ENCODE measurements at places on chromosomes 6 and 20.

GRCh38 chr6:43310624-43311023 is 2.0 kb upstream of the CRIP3 start:
- DNase-seq: no peak

DNA sequence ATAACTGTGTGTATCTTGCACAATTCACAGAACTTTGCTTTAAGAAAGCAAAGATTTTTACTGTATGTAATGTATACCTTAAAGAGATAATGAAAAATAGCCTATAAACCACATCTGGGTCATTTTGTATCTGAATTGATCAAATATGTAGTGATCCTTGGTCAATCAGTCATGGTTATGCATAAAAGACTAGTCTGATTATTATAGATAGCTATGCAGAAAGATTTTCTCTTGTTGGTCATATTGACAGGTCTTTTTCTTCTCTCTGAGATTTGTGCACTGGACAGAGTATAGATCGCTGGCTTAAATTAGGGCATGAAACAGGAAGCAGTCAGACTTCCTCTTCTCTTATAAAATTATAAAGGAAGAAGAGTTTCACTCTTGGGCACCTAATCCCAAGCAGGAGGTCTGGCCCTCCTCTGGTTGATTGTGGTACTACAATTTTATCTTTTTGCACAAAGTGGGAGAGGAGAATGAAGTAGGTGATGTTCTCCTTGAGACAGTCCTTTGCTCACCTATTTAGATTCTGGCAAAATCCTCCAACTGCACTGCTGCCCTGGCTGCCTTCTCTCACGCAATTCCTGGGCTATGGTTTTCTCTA is 380.9 kb upstream of the RGS17 start:
- no peak for DNase-seq

DNA sequence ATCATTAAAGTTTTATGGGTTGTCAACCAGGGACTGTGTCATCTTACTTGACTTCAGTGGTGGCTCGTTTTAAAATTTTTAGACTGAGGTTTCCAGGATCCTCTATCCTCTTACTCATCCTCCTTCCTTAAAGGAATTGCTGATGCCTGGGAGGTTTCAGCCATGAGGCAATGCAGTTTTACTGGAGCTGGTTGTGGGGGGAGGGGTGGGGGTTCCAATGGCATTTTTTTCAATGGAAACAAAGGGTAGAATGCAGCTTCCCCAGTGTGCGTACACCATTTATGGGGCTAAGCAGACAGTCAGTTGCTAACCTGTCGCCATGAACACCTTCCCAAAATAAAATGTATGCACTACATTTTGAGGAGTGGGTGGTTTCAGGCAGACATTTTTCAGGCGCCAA is 88.0 kb downstream of the METTL24 start:
- DNase-seq: no peak

GRCh38 chr6:41256383-41256782 is 28.2 kb downstream of the TREML4 start:
- no peak for DNase-seq

GRCh38 chr20:59291740-59292383 is 8.5 kb upstream of the EDN3 start:
- DNase-seq: no peak

DNA sequence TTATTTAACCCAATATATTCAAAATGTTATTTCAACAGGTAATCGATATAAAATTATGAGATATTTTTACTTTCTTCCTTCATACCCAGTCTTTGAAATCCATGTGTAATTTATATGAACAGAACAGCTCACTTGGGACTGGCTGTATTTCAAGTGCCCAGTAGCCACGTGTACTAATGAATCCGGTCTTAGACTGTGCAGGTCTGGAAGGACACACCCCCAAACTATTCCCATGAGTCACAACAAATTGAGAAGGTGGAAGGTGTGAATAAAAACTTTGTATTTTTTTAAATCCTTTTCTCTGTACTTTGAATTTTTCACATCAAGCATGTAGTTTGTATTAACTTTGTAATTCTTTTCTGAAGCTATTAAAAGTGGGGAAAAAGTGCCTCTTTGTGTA is 2.8 kb downstream of the UNC5CL start:
- no peak for DNase-seq

DNA sequence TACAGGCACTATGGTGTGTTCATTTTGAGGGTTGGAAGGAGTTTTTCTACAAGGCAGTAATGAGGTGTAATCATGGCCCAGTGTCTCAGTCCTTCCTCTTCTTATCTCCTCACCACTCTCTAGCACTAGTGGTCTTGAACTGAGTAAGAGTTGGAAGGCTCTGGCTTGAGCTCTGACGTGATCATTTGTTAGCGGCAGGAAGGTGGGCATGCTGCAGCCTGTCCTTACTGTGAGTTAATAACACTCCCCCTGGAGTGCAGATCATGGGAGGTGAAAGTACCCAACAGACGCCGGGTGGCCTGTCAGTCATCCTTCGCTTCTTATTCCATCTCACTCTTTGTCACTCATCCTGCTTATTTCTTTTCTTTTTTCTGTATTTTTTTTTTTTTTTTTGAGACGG is 356.9 kb downstream of the CDKAL1 start:
- no peak for DNase-seq

- no peak for DNase-seq
These were observed 151.8 kb downstream of the ARID1B start for GRCh38 chr6:156928972-156929371.

DNA sequence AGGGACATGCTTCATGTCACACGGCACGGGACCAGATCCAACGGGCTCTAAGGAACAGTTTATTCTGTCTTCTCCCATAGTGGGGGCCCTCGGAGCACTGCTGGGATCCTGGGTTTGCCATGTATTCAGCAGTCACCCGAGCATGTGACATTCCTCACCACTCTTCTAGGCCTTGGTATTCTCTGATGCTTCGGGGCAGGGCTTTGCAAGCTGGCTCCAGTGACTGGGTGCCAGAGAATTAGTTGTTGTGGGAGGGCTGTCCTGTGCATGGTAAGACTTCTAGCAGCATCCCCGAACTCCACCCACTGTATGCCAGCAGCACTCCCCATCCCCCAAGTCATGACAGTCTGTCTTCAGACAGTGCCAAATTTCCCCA is 5.4 kb downstream of the CCN5 start:
- no peak for DNase-seq

- DNase-seq: no peak
These were observed 17.5 kb upstream of the SYNCRIP start for GRCh38 chr6:85660181-85660611.

- no peak for DNase-seq
These were observed 381.7 kb upstream of the POU3F2 start for GRCh38 chr6:98452685-98453084.

- no peak for DNase-seq
These were observed 32.4 kb upstream of the TXLNB start for GRCh38 chr6:139324301-139324555.

DNA sequence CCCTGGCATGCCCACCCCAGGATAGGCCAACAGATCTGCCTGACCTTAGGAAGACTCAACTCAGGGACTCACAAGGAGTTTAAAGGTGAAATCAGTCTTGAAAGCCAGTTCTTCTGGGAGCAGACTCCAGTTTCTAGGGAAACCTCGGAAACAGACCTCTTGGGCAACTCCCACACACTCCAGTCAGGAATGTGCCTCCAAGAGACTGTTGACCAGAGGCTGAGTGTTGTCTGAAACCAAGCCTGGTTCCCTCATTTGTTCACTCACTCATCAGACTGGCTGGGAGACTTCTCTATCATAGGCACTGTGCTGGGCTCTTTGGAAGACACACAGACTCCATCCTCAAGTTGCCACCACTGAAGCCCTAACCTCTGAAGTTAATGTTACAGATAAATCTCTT is 1.8 kb downstream of the TREM1 start:
- DNase-seq: no peak

GRCh38 chr6:165486183-165487137 is 176.6 kb downstream of the PDE10A start:
- no peak for DNase-seq

GRCh38 chr20:44405257-44405656 is 49.8 kb downstream of the HNF4A start:
- no peak for DNase-seq

DNA sequence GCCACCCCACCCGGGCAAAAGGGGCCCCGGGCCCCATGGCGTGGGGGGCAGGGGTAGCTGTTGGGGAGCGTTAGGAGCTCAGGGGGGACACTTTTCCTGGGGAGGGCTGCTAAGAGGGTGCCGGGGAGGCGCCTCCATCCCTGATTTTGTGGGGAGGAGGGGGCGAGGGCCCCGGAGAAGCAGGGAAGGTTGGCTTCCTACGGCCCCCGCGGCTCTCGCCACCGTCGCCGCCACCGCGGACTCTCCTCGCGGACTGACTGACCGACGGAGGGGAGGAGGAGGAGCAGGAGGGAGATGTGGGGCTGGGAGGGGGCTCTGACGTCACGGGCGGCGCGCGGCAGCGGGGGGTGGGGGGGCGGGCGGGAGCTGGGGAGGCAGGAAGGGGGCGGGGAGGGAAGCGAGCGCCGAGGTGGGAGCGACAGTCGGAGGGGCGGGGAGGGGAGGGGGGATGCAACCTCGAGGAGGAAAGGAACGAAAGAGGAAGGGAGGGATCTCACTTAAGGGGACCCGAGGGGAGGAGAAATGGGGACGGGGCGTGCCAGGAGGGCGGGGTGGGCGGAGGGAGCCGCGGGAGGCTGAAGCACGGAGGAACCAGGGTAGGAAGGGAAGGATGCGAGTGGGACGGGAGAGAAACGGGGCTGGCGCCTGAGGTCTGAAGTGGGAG is 5.1 kb downstream of the GABBR1 start:
- DNase-seq: no peak

DNA sequence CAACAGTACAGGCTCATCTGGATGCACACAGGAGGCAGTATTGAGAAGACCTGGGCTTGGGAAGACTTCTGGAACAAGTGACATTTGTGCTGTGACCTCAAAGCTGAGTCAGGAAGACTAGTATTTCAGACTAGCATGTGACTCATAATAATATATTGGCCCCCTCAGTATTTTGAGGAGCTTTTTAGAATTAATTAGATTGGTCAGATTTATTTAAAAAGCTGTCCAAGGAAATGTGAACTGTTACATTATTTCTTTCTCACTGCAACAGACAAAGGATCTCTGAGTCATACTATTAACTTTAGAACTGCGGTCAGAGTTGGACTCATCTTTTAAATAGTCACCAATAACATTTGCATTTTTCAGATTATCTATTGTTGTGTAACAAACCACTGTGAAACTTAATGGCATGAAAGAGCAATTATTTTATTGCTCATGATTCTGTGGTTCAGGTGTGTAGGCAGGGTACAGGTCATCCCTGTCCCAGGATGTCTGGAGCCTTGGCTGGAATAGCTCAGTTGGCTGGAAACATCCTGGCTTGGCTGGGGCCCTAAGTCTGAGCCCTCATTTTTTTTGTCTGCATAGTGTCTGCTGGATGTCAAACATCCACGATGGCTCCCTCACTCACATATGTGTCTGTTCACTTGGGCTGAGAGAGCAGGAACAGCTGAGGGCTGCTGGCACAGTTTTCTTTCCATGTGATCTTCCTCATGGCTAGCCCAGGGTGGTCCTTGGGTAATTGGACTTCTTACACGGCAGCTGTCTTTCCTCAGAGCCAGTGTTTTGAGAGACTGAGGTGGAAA is 46.9 kb downstream of the MAP3K4 start:
- DNase-seq: no peak

DNA sequence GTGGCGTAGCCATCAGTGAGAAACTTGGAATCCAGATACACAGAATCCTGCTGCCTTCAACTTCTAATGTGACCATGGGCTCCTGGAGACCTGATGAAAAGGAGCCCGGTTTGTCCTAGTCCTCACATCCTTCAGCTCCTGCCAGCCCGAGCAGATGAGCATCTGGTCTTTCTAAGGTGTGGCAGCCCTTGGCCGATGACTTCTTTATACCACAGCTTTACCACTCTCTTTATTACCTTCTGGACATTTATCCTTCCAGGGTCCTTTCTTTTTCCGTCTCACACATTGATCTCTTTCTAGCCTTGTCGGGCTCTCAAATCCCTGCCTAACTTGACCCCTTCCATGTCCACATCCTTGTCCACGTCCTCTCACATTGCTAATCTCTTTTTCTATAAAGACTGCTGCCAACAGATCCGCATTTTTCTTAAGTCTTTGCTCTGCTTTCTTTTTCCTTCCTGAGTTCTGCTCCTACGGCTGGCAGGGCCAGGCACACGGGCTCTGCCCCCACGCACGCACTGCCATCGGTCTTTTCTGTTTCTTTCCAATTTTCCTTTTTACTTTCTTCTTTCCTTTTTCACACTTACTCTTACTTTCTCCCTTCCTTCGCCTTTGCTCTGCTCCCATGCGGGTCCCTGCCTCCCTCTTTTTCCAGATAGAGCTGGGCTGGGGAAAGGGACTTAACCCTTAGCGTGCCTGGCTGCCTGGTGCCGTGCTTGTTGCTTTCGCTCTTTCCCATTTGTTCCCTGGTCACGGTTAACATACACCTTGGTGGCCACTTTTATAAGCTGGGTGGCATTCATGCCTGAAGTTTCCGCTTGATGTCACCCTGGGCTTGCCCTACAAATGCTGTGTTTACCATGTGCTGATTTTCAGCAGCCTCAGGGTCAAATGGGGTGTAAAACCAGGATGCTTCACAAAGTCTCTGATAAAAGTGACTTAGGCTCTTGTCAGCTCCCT is 9.4 kb upstream of the GMPR start:
- no peak for DNase-seq

DNA sequence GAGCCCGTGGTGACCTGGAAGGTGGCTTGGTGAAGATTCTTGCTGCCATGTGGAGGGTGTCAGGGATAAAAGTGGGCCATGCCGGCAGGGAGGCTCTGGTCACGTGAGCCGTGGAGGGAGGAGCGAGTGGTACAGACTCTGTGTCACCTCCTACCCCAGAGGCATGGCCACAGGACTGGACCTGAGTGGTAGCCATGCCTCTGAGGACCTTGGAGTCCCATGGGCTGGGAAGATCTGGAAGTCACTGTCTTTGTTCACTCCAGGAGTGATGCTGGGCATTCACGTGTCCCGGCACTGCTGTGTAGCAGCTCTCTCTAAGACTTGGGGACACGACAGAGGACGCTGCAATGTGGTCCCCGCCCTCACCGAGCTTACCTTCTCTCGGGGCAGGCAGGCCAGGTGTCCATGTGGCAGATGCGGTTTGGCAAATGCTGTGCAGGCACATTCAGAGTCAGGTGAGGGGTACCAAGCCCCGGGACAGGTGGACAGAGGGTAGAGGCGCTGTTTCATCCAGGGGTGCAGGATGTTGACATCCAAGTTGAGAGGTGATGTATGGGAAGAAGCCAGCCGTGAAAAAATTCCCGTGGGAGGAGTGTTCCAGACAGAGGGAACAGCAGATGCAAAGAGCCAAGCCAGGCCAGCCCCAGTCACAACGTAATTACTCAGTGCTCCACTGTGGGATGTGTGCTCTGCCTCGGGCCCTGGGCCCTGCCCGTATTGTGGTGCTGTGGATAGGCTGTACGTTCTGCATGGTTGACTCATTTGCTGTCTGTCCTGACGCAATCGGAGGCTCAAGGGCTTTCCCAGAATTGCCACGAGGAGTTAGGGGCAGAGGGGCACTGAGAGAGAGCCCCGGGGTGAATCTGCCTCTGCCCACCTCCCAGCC is 307.8 kb downstream of the TAF4 start:
- no peak for DNase-seq

GRCh38 chr6:89965441-89966227 is 71.4 kb downstream of the GJA10 start:
- no peak for DNase-seq

DNA sequence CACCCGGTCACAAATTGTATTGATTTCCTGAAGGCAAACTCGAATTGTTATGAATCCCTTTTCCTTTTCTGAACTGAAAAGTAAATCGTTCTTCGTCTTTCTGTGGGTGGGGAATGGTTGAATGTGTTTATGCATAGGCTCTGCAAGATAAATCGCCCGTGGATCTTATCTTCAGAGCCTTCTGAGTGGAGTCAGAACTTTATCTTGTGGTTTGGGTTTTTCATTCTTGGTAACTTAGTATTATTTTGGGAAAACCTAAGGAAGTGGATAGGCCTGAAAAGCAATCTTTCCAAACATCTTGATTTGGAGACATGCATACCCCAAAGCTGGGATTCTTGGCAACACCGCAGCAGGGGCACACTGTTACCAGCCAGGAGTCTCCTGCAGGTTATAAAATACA is 122.4 kb downstream of the MAP3K7 start:
- no peak for DNase-seq

Measured in cortex of kidney (tissue), 1 donor.